ENCODE measurements at places on chromosomes 7 and 10. TPM values are rescaled to one million over a fixed set of nuclear protein-coding genes. Genes with fewer than 3 reads are reported as not detected.

GRCh38 chr7:35519971-35520809, 174.7 kb downstream of the HERPUD2 start:
- no peak for DNase-seq

The NUTM2E gene
- total RNA-seq, result not detected

- no peak for DNase-seq
These were observed 208.4 kb upstream of the KCND2 start for GRCh38 chr7:120064565-120064964.

The OPN4 gene
- not detected for total RNA-seq

DNA sequence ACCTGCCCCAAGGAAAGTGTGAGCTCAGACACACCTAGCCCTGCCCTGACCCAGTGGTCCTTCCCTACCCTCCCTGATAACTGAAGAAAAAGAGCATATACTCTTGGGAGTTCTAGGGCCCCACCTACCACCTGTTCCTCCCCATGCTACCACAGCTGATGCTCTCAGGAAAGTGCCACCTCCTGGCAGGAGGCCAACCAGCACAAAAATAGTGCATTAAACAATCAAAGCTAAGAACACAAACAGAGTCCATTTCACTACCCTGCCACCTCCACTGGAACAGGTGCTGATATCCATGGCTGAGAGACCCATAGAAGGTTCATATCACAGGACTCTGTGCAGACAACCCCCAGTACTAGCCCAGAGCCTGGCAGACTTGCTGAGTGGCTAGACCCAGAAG, 288.6 kb upstream of the PHF14 start:
- no peak for DNase-seq

The CABCOCO1 gene
- not detected for total RNA-seq

- peak; percentile 36 for DNase-seq
These were observed 1.3 kb downstream of the EIF4EBP2 start for GRCh38 chr10:70405037-70405824.

The SLC26A5 gene
- total RNA-seq, result not detected

DNA sequence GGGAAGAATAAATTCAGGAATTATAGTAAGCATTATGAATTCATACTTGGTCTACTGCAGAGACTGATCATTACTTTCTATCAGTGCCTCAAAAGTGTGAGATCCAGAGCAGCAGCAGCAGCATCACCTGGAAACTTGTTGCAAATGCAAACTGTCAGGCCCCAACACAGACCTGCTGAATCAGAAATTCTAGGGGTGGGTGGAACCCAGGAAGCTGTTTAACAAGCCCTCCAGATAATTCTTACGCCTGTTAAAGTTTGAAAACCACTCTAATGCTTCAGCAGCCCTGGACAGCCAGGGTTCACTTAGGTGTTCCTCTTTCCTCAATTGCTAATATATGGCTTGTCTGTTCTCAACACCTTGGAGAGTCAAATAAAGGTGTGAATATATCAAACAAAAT, 19.5 kb downstream of the CACUL1 start:
- no peak for DNase-seq

DNA sequence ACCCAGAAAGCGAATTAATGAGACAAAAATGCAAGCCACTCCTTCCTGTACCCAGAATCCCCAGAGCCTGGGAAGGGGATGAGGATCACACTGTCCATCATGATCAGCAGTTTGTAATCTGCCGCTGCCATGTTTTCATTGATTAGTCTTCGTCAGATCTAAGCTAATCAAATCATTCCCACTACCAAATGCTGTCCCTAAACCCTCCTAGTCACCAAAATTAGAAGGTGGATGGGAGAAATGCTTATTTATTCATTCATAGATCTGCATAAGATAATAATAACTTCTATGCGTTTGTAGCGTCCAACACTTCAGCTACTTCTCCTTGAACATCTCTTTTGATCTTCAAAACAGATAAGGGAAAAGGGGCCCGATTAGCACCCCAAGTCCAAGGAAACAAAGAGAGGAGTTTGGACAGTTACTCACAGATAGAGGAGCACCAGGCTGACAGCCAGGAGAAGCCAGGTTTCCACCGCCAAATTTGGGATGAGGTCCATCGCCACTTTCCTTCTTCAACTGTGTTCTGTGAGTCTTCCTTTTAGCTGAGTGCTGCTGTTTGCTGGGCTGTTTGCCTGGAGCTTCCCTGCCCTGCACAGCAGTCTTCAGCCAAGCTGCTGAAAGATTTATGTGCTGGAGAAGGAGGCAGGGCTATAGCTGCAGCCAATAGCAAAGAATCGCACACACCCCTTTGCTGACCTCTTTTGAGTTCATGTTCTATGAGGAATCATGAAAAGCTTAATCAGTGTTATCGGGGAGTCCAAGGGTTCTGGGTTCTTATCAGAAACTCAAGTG, at the start of gene CYP3A5:
CYP3A5 (minus strand) TSS at position 597 of the 792 bp plus-strand sequence; CDS start at position 497, 100 bp downstream.
- DNase-seq, result no peak

The SUMF2 gene
- 107 TPM for total RNA-seq

GRCh38 chr7:3795781-3796180, 494.7 kb downstream of the SDK1 start:
- DNase-seq, result no peak

DNA sequence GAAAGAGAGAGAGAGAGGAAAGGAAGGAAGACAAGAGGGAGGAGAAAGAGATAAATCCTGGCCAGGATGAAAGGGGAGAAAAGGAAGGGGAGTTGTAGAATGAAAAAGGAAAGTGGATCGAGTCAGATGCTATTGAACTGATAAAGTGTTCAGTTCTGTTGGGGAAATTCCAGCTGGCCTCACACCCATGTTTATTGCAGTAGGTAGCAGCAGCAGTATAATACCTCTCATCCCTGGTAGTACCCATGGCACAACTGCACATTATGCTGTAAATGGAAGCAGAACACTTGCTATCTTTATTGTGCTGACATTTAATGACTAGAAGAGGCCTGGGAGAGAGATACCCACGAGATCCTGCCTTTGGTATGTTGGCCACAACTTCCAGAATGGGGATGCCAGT, 178.1 kb downstream of the EVX1 start:
- no peak for DNase-seq
